ENCODE measurements at places on chromosomes 3 and 15. TPM values are rescaled to one million over a fixed set of nuclear protein-coding genes. Genes with fewer than 3 reads are reported as not detected.

DNA sequence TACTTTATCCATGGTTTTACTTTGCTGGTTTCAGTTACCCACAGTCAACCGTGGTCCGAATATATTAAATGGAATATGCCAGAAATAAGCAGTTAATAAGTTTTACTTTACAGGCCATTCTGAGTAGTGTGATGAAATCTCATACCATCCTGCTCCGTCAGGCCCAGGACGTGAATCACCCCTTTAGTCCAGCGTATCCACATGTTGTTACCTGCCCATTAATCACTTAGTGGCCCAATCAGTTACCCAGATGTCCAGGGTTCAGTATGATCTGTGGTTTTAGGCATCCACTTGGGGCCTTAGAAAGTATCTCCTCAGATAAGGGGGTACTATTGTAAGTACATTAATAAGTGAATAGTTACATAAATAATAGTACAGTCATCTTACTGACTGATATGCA lies 88.0 kb downstream of the TTBK2 start:
- no peak for DNase-seq

DNA sequence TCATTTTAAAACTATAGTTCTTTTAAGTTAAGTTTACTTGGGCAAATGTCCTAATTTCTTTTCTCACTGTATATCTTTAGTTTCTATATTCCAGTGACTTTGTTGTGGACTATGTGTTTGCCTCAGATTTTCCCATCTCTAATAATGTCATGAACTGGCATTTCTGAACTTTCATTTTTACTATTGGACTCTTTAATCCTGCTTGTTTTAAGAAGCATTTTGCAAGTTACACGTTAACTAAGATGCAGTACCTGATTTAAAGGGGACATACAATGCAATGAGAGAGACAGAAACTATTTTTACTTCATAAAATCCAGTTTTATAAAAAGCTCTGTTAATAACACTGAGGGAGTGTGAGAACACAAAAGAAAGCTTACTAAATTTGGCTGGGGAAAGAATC lies 58.6 kb upstream of the PHLDB2 start:
- no peak for DNase-seq

DNA sequence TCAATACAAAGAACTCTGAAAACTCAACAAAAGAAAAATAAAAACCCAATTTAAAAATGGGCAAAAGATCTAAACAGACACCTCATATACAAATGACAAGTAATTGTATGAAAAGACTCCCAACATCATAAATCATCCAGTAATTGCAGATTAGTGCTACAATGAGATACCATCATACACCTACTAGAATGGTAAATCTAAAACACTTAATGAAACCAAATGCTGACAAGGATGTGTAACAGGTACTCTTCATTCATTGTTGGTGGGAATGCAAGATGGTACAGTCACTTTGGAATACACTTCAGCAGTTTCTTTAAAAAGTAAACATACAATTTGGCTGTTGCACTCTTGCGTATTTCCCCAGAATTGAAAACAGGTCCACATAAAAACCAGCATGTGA lies 68.4 kb downstream of the LHFPL4 start:
- no peak for DNase-seq

- no peak for DNase-seq
Measured at GRCh38 chr3:188635258-188636042, 481.5 kb downstream of the LPP start.

GRCh38 chr3:187212705-187213104 lies 15.4 kb downstream of the RTP1 start:
- DNase-seq, result no peak

- DNase-seq, result no peak
Measured at GRCh38 chr3:151265866-151266265, 12.5 kb downstream of the P2RY14 start.

DNA sequence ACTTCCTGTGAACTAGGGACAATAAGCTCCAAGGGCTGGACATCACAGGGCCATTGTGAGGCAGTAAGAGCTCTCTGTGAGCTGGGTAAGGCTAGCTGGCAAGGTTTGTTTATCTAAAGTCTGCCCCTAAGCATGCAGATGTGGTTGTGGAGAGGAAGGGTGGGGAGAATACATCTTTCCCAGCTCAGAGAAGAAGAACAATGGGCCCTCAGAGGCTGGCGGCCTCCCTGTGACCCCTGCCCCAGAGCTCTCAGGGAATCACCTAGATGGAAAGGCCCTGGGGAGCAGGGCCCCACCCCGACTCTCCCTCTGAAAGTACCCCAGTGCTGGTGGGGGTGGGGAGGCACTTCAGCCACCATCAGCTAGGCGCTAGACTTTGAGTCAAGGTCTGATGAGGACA lies 4.3 kb upstream of the AP3B2 start:
- DNase-seq, result no peak

DNA sequence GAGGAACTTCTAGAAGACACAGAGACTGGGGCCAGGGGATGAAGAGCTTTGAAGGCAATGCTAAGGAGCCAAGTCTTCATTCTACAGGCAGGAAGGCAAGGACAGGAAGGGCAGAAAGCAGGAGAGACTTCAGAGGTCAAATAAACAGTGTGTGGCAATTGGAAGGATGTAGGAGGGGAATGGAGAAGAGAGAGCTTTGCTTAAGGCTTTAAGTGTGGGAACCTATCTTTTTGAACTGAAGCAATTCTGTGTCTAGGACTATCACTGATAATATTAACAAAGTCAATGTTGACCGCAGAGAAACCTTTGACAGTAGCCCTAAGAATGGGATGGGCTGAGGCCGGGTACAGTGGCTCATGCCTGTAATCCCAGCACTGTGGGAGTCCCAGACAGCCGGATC lies 325.0 kb downstream of the FOXP1 start:
- DNase-seq, result no peak

DNA sequence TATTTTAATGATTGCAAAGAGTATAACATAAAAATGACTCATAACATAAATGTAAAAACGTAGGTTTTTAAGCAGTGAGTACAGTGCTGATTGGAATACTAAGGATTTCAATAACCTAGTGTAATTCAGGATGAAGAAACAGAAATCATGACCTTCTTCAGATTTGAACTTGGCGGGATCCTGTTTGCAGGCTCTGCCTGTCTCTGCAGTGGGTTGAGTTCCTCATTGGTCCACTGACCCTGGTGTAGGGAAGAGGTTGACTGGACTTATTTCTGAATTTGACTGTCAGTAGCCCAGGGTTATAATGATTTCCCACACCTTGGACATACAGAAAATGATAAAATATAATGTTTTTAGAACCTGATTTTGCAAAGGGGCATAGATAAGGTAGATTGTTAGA lies 171.7 kb downstream of the FNDC3B start:
- no peak for DNase-seq

DNA sequence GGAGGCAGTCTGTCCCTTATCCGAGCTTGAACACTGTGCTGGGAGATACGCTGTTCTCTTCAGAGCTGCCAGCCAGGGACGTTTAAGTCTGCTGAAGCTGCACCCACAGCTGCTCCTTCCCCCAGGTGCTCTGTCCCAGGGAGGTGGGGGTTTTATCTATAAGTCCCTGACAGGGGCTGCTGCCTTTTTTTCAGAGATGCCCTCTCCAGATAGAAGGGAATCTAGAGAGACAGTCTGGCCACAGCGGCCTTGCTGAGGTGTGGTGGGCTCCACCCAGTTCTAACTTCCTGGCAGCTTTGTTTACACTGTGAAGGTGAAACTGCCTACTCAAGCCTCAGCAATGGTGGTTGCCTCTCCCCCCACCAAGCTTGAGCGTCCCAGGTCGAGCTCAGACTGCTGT lies 319.9 kb upstream of the GRM7 start:
- DNase-seq, result no peak

GRCh38 chr3:76199382-76199781 lies 414.0 kb upstream of the ZNF717 start:
- DNase-seq, result no peak

GRCh38 chr15:80660119-80660518 lies 35.0 kb upstream of the ABHD17C start:
- no peak for DNase-seq

- DNase-seq, result no peak
Measured at GRCh38 chr15:39589815-39590644, 9.2 kb downstream of the THBS1 start.

DNA sequence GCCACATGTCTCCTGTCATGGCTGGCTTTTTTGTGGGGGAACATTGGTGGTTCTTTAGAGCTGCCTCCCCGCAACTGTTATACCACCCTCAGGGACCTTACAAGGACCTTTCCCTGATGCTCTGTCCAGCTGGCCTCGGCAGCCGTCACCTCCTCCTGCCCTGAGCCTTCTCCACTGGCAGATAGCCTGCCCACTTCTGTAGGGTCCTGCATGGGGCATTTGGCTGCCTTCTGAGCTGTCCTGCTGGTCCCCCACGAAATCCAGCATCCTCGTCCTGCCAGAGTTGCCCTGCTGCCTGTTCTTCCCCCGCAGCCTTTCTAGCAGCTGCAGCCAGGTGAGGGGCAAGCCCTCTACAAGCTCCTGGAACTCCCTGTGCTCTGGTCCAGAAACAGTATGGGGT lies 86.2 kb downstream of the USP13 start:
- DNase-seq, result no peak

DNA sequence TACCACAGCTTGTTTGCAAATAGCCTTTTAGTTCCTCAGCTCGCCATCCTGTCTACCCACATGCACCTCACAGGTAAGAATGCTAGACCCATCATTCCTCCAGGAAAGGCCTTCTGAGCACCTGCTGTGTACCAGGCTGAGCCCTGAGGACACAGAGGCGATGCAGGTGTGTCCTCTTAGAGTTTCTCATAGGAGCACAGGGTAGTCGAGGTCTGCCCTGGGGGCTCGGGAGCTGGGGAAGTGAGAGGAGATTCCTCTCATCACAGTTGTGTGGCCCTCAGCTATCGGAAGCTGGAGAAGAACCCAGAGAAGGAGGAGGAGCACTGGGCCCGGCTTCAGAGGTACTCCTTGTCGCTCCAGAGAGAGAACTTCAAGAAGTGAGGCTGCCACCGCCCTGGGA lies 8.0 kb downstream of the MESP1 start:
- no peak for DNase-seq

- DNase-seq, result no peak
Measured at GRCh38 chr3:63918321-63918720, 6.1 kb upstream of the SCAANT1 start.

DNA sequence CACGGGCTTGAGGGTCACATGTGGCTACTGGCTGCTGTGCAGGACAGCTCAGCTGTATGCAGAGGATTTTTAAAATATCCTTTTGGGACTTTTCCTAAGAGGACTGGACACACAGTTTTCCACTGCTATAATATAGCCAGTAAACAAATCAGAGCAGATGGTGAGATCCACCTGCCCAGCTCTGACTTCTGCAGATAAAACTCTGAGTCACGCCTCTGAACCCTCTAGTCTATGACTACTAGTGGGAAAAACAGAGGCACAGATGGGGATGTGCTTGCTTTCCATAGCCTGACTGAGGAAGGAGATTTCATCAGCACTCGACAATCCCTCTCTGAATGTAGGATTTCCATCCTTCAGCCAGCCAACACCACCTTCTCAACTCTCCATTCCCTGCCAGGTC lies 45.1 kb downstream of the COLQ start:
- DNase-seq, result no peak

DNA sequence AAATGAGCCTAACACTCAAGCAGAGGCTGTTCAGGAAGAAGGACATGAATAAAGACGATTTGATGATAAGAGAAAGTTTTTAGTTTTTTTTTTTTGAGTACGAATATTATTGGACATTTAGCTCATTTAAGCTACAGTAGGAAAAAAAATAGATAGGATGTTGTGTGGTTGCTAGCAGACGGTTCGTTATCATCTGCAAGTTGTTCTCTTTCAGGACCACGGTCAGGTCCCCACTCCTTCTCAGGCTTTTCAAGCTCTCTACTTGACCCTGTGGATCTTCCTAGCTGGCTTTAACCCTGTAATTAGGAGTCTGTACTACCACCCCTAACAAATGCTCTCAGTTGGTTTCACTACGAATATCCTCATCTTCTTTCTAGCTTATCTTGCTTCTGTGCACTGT lies 1.1 kb downstream of the KCNH8 start:
- DNase-seq, result no peak

- peak; percentile 71 for DNase-seq
Measured at GRCh38 chr15:88897456-88898194, 2.3 kb upstream of the HAPLN3 start.

DNA sequence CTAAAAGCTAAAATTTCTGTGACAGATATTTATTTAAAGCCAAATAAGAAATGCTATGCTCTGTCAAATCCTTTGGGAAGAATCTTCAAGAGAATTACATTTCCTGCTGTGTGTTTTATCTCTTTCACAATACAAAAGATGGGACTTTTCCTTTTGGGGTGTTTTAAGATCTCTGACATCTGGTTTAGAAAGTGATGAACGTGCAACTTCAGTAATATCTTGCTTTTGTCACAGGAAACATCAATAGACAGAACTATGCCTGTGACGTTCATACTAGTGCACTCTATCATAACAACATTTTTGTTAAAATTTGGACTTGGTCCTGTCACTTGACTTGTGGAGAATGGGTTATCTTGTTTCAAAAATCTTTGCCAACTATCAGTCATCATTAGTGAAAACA lies 195.7 kb upstream of the KCNMB2 start:
- no peak for DNase-seq

DNA sequence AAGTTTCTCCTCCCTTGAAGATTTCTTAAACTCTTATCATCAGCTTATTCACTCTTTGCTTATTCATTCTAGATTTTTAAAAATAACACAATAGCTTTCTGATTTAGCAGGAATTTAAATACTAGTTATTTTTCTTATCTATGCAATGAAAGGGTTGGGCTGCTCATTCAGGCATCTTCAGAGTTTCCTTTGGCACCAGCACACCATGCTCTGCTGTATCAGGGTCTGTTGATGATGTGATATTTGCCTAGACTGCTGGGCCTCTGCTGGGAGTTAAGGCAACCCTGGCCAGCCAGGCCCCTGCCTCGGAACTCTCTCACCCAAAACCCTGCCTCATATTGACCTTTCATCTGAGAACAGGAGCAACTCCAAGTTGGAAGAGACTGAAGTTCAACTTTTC lies 35.0 kb downstream of the DRD3 start:
- no peak for DNase-seq

GRCh38 chr3:196079682-196080081 lies 2.2 kb downstream of the TFRC start:
- DNase-seq, result no peak

GRCh38 chr3:44109771-44110361 lies 131.8 kb upstream of the TOPAZ1 start:
- no peak for DNase-seq

GRCh38 chr3:158777161-158777873 lies 24.5 kb upstream of the MFSD1 start:
- no peak for DNase-seq

DNA sequence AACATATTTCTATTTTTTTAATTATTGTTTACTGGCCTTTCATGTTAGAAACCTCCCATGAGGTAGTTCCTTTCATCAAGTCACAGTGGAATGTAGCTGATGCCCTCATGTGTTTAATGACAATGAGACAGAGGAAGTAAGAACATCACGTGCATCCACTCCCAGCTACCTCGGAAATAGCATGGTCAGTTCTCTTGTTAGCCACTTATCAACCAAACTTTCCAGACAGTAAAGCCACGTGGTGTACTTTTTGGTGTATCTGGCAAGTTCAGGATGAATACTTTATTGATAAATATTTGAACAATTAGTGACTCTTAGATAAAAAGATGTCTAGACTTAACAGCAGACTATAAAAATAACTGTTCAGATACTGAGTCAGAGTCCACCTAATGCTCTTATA lies 781.7 kb downstream of the MECOM start:
- no peak for DNase-seq

Gene IQCF5
- not detected for total RNA-seq

Gene EFCAB12
- 2.3 TPM for total RNA-seq

Gene SNX22
- not detected for total RNA-seq

Gene SCAMP5
- total RNA-seq, result 0.40 TPM

Gene EHHADH
- 1.1 TPM for total RNA-seq

Gene RASL12
- total RNA-seq, result not detected

Gene CHL1
- not detected for total RNA-seq

Gene NPTN
- 57.7 TPM for total RNA-seq

Gene MCTP2
- 344 TPM for total RNA-seq

Gene FBLN2
- total RNA-seq, result not detected

Gene SLC6A11
- not detected for total RNA-seq

Data from natural killer cell treated with Interleukin-12 subunit alpha and Interleukin-12 subunit beta and Interleukin-15 and Interleukin-18, amount 100 ng/mL, for 72 hours (primary cell).